ENCODE measurements at places on chromosomes 3 and 15.

DNA sequence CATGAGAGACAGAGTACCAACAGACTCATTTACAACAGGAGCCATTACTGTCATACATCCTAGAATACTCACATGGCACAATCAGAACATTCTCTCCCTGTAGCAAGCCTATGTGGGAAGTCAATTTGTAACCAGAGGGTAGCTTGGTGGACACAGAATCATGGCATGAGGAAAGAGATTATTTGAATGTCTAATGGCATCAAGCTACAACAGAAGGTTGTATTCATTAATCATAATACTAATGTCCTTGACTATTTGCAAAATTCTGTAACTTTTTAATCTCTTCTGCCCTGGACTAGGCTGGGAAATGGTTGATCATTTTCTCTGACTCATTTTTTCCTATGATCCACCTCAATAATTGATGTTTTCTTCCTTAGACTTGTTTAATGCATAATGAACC, 345.2 kb upstream of the IL12A start:
- no peak for DNase-seq

GRCh38 chr3:108485146-108485545, 25.2 kb downstream of the MYH15 start:
- DNase-seq = no peak

DNA sequence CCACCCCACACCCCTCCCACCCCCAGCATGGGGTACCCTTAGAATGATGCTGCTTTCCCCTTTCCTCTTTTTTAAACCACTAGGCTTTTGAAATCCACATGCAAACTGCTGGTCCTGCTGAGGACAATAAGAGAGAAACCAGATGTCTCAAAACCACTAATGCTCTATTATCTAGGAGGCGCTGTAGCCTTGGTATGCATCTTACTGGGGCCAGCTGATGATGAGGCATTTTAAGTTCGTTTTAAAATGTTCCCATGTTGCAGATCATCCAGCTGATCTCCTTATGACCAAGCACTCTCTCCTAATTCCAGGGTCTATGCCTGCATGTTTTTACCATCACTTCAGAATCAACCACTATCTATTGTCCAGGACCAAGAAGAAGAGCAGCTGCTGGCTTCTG, 1.3 kb downstream of the NME9 start:
- DNase-seq = no peak

DNA sequence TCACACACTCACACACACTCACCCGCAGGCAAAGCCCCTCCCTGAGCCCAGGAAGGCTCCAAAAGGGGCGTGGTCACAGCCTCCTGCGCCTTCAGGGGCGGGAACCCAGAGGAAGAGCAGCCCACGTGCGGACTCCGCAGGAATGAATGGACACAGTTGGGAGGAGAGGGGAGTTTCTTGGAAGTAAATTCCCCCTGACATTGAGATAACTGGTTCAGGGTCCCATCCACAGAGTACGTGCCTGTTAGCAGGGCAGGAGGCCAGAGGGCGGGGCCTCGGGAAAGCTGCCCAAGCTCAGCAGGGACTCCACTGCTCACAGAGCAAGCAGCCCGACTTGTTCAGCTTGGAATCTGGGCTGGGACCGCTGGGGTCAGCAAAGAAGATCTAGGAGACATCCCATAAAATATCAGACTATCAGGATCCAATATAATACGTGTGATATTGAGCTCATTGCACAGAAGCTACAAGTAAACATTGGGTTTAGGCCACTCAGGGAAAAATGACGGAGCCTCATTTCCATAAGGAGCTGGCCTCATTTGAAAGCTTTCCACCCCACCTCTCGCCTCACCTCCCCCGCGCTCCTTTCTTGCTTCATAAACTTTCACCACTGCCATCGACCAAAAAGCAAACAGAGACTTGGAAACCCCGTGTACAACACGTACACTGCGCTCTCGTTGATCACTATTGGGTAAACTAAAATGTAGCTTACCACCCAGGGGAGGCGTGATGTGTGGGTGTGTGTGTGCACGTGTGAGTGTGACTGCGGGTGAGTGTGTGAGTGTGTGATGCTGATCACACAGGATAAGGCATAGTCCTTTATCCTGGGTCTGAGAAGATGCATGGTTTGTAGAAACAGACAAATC, 36.0 kb downstream of the TM2D3 start:
- no peak for DNase-seq

Measured in T-helper 1 cell (primary cell).